ENCODE measurements at places on chromosomes 3 and 15.

GRCh38 chr3:86938416-86939105 is 52.4 kb downstream of the VGLL3 start:
- DNase-seq = no peak

DNA sequence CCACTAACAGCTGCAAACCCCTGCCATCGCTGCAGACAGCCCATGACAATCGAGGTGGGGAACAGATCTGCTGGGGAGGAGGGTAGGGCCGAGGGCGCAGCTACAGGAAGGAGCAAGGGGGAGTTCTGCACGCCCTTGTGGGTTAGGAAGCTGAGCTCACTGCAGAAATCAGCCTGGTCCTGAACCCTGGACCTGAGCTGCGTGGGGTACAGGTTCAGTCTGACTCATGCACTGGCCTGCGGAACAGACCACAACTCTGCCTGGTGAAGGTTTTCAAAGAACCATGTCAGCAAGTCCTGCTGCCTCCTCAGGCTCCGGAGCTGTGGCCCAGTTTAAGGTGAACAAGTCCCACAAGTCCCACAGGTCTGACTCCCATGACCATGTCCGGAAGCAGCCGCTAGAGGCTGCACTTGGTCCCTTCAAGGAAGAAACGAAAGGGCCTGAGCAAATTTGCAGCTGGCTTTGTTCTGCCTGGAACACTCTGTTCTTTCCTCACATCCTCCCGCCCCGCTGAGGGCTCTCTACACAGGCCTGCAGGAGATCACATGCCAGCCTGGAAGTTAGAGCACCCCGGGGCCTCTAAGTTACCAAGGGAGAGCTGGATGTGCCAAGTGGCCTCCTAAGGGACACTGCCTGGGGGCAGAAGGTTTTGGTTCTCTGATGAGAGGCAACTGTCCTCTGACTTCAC is 49.4 kb upstream of the AKAP13 start:
- DNase-seq = peak; percentile 39

- no peak for DNase-seq
These were observed 193.8 kb upstream of the TLE3 start for GRCh38 chr15:70291305-70292075.

DNA sequence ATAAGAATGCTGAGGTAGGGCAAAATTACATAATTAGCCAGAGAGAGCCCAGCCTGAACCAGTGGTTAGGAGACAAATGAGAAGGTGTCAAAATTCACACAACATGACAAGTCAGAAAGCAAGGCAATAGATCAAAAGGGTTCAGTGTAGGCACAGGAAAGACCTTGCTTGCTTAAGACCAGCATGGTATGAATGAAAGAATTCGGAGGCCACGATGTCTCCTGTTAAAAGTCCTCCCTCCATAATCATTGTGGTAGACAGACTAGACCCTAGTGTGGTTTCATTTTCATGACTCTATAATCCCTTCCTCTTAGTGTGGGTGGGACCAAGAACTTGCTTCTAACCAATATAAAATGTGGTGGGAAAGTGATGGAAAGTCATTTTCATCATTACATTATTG is 98.7 kb upstream of the ANKRD28 start:
- no peak for DNase-seq

- no peak for DNase-seq
These were observed 4.4 kb downstream of the UACA start for GRCh38 chr15:70758790-70759462.

DNA sequence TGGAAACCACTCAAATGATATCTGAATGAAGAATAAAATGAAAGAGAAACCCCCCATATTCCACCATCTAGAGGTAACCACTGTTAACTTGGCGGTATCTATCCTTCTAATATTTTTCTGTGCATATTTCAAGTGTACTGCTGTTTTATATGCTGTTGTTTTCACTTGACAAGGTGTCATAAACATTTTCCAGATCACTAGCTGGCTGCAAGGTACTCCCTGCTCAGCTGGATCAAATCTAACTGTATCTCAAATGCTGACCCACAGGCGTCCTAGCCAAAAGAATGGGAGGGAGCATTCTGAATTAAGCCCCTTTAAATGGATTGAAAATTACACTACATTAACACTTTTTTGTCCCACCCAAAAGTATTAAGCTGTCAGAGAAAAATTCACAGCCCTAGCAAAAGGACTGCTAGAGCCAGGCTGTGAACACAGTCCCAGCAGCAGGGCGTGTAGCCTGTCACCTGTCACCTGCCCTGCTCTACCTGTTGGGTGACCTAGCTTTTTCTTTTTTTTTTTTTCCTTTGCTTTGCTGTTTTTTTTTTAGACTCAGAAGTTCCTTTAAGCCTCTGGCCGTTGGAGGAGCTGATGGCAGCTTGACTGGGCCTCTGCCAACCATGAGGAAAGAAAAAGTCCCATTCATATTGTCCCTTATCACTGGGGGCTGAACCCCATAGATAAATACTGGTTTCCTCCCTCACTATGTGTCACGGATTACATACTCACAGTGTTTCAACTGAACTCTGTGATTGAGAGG is 93.7 kb upstream of the TSC22D2 start:
- DNase-seq = no peak
